ENCODE measurements at places on chromosomes 1 and 21. TPM values are rescaled to one million over a fixed set of nuclear protein-coding genes. Genes with fewer than 3 reads are reported as not detected.

- DNase-seq: no peak
These were observed 859 bp downstream of the IFFO2 start for GRCh38 chr1:18955441-18956192.

GRCh38 chr1:109963864-109964263, 20.7 kb upstream of the AHCYL1 start:
- DNase-seq: peak; percentile 42

Gene EDARADD
- not detected for total RNA-seq

DNA sequence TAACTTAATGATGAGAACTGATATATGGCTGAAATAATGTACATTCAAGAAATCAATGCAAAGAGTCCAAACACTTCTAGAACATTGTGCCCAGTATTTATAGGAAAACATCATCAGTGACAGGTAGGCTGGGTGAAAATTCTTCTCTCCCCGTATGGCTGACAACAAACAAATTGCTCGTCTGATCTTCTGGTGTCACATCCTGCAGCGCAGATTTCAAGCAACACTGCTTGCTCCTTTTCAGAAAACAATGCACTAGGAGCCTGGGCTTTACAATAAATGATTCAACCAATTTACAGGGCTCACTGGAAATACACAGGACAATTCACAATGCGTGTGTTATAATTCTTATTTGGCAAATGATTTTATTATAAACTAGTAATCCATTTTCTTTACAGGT, 185.3 kb downstream of the RERE start:
- DNase-seq: no peak

DNA sequence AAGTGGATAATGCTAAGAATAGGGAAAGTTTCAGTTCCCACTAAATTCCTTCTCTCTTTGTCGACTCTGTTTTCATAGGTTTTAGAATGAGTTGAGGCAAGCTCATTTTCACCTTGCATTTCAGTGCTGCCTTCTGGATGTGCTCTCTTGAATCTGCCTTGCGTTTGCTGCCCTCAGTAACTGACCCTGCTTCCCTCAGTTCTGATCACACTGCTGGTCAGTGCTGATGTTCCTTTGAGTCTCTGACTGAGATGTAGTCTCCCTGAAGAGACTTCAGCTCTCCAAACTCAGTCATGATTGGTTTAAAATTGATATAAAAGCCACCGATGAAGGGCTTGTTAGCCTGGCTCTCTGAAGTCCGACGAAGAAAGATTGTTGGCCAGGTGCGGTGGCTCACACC, 25.2 kb upstream of the HMGN1 start:
- no peak for DNase-seq

Gene TTC39A
- 0.51 TPM for total RNA-seq

DNA sequence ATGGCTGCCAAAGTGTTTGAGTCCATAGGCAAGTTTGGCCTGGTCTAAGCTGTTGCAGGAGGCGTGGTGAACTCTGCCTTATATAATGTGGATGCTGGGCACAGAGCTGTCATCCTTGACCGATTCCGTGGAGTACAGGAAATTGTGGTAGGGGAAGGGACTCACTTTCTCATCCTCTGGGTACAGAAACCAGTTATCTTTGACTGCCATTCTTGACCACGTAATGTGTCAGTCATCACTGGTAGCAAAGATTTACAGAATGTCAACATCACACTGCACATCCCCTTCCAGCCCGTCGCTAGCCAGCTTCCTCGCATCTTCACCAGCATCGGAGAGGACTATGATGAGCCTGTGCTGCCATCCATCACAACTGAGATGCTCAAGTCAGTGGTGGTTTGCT, 215.8 kb upstream of the JUN start:
- no peak for DNase-seq
